Stimulated activated CD8-positive, alpha-beta memory T cell treated with anti-CD3 and anti-CD28 coated beads, Interleukin-4, amount 100 ng/mL, for 1 hour (primary cell): ENCODE measurements at places on chromosomes 16 and 17.

DNA sequence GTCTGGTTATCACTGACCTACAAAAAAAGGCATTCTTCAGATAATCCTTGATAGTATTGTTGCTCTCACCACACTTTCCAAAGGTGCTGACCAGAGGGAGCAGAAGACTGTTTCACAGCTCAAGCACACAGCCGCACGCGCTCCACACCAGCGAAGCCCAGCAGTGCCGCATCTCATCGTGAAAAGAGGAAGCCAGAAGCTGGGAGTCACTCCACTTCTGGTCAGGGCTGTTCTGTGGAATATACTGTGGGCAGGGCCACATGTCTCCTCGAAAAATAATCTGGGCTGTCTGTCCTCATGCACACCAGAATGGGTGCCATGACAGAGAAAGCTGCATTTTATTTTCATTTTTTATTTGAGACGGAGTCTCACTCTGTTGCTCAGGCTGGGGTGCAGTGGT, 7.3 kb upstream of the PRSS36 start:
- no peak for DNase-seq

- DNase-seq = no peak
These were observed 18.4 kb upstream of the PDK2 start for GRCh38 chr17:50076591-50077235.

DNA sequence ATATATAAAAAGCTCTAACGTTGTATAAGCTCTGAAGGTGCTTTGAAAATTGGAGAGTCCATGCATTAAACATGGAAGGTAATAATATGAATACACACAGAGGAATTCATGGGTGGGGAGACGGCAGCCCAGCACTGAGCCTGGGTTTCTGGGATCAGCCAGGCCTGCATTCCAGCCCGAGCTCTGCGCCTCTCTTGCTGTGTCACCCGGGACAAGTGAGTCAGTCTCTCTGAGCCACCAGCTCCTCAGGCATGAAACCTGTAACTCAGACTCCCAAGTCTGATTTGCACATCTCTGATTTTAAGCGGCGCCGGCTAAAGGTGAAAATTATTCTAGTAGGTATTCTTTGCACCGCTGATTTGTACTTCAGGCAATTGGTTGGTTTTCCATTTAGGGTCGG, 238.8 kb downstream of the MRTFB start:
- no peak for DNase-seq

GRCh38 chr16:4372001-4372577, 441 bp downstream of the VASN start:
- no peak for DNase-seq
